SK-N-SH treated with all-trans-retinoic acid at 6 μM for 48 hours (cell line): ENCODE measurements at places on chromosomes 11 and 22.

DNA sequence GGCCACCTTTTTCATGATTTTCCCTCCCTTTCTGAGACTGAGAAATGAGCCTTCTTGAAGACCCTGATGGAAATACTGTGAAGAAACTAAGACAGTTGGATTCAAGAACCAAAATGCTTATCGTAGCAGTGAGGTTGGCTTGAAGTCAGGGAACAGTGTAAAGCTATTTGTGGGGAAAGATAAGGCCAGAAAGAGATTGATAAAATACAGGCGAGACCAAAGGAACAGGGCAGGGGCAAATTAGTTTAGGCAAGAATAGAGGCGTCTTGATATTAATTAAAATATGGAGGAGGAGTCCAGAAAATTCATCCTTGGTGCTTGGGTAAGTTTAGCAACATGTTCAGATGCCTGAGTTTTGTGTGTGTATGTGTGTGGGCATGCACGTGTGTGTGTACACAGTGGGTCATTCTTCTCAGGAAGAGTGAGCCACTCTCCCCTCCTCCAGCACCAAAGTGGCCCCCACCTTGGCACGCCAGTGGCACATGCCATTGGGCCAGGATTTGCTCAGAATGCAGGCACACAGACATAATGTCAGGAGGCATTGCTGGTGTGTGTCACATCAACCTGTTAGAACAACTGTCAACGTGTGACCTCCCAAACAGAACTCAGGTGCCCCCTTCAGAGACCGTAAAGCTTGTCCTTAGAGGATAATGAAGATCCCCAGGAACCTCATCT is 3.9 kb upstream of the EHF start:
- ATAC-seq, result no peak

GRCh38 chr22:38489142-38489541 is 17.0 kb downstream of the DDX17 start:
- no peak for ATAC-seq

DNA sequence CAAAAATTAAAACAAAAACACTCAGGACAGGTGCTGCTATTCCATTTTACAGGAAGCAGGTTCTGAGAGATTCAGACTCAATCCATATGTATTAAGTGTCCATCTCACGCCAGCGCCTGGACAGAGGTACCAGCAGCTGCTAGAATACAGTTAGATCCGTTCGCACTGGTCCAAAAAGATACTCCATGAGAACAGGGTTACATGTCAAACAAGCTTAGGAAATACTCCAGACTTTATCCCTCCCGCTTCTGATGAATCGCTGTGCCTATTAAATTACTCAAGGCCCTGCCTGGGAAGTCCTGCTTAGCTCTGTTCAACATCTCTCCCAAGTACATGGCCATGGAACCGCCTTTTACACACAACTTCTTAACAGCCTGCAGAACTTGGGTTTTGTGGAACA is 50.2 kb upstream of the SLC35C1 start:
- peak; percentile 45; the same call in 2 of the 3 replicates for ATAC-seq

DNA sequence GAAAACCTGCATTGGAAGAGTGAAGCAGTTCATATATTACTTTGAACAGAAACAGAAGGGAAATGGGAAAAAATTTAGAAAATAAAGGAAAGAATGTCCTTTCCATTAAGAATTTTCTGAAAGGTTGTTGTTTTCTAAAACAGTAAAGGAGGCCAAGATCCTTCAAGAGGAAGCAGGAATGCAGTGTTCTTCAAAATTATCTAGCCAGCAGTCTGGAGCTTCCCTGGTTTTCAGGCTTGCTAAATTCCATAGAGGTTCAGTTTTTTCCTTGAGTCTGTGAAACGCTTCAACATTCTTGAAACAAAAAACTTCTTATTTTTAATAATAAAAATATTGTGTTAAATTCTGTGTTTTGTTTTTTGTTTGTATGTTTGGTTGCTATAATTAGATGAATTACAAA is 189.0 kb upstream of the ANO3 start:
- no peak for ATAC-seq

GRCh38 chr11:95728790-95729189 is 60.8 kb downstream of the FAM76B start:
- no peak for ATAC-seq

DNA sequence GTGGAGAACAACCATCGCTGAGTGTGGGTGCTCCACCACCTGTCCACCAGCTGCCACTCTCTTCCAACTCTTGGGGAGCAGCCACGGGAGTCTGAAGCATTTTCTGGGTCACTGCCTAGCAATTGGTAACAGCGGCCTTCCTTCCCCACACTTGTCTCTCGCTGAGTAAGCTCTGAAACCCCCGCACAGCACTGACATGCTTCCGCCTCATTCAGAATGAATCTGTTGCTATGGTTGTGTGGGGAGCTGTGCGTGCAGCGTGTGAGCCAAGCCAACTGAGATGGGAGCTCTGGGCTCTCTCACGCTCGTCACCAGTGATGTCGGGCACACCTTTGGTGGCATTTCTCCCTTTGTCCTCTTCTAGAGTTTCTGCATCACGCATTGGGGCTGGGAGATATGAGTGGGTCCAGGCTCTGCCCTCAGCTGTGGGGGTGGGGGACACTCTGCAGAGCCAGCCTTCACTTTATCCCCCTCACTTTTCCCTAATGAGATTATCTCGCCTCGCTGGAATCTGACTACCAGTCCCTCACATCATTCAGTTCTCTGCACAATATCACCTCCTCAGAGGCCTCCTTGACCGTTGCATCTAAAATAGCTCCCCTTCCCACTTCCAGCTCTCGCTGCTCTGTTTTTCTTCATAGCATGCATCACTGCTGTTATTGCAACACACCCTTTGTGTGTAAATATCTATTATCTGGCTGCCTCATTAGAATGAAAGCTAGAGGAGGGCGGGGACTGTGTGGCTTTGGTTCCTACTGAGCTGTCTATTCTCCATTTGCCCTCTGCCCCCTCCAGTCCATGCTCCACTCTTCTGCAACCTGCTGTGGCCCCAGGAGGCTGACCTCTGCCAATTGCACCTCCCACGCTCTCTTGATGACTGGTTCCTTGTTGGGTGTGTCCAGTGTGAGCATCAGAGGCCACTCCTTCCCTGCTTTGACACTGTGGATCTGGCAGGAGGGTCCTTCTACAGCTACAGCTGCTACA is 569.9 kb upstream of the CADM1 start:
- ATAC-seq, result no peak
